Activated CD4-positive, alpha-beta T cell treated with anti-CD3 and anti-CD28 coated beads, Interleukin-10, Interleukin-2, amounts not matched to agents 100 ng/mL and 50 ng/mL, durations not matched to agents 16 hours and 8 hours (primary cell): ENCODE measurements at places on chromosomes 11 and 22.

- DNase-seq: no peak
Measured at GRCh38 chr22:37626556-37627075, 12.9 kb upstream of the SH3BP1 start.

DNA sequence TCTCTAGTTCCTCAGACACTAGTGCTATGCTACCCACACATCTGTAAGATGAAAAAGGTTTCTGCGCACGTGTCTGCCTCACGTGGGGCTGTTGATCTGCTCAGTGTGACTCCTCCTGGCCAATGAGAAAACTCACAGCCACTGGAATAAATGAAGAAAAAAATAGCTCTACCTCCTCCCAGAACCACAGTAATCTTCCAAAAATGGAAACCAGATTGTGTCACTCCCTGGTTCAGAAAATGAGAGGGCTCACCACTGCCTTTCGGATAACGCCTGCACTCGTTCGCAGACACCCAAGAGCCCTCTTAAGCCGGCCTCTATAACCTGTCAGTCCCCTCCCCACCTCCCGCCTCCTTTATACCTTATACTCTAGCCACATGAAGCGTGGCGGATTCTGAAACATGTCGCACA, 5.1 kb downstream of the APBB1 start:
- peak; percentile 54 for DNase-seq

- DNase-seq: no peak
Measured at GRCh38 chr11:64043545-64043944, 7.8 kb downstream of the FLRT1 start.

DNA sequence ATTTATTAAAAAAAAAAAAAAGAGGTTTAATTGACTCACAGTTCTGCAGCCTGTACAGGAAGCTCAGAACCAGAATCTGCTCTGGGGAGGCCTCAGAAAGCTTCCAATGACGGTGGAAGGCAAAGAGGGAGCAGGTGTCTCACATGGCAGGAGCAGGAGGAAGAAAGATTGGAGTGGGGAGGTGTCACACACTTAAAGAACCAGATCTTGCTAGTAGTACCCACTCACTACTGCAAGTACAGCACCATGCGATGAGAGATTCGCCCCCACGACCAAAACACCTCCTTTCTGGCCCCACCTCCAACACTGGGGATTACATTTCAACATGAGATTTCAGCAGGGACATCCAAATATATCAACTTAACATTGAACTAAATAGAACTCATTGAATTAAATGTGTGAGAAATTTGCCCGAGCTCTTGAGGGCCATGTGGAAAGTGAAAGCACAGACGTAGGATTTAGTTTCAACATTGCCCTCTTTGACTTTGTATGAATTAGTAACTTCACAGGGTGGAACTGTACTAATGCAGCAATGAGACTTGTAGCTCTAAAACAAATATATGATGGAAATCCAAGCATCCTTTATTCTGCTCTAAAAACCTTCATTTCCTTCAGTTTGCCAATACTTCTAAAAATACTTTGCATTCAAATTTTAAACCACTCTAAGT, 628.2 kb downstream of the FAM181B start:
- DNase-seq: no peak

GRCh38 chr11:95907476-95907875, 16.4 kb downstream of the MTMR2 start:
- no peak for DNase-seq

DNA sequence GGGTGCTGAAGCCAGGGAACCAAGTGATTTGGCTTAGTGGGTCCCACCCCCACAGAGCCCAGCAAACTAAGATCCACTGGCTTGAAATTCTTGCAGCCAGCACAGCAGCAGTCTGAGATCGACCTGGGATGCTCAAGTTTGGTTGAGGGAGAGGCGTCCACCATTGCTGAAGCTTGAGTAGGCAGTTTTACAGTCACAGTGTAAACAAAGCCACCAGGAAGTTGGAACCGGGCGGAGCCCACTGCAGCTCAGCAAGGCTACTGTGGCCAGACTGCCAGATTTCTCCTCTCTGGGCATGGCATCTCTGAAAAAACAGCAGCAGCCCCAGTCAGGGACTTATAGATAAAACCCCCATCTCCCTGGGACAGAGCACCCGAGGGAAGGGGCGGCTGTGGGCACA, 424.1 kb upstream of the TENM4 start:
- no peak for DNase-seq

- DNase-seq: no peak
Measured at GRCh38 chr11:119330237-119330636, 4.1 kb upstream of the RNF26 start.

DNA sequence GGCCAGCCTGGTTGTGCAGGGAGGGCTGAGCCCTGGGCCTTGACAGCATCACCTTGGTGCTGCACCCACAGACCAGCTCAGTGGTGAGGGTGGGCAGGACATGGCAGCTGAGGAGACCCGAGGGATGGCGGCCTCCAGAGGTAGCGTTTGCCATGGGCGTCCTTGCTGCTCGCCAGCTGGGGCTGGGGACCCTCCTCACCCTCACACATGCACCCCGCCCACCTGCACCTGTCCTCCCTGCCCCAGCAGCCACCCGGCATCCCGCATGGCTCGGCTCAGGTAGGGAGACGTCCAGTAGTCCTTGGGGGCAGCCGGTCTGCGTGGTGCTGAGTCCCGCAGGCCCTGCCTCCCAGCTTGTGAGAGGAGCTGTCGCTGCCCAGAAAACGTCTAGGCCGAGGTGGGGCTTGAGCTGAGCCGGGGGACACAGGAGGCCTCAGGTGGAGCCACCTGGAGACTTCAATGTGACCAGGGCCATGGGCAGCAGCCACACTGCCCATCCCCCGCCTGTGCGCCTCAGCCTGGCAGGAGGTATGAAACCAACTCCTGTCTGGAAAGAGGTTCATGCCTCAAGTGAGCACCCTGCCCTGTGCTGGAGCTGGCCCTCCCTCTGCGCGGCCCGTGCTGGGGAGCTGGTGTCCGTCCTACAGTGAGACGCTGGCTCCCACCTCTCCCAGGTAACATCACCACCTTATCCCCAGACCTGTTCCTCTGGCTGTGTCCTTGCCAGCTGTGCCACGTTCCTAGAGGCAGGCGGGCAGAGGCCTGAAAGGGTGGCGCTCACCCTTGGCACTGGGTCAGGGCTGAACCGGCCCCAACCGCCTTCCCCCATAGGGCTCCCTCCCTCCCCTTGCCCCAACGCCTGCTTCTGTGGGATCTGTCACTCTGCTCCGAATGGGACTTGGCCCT, 3.3 kb upstream of the TRABD start:
- no peak for DNase-seq

DNA sequence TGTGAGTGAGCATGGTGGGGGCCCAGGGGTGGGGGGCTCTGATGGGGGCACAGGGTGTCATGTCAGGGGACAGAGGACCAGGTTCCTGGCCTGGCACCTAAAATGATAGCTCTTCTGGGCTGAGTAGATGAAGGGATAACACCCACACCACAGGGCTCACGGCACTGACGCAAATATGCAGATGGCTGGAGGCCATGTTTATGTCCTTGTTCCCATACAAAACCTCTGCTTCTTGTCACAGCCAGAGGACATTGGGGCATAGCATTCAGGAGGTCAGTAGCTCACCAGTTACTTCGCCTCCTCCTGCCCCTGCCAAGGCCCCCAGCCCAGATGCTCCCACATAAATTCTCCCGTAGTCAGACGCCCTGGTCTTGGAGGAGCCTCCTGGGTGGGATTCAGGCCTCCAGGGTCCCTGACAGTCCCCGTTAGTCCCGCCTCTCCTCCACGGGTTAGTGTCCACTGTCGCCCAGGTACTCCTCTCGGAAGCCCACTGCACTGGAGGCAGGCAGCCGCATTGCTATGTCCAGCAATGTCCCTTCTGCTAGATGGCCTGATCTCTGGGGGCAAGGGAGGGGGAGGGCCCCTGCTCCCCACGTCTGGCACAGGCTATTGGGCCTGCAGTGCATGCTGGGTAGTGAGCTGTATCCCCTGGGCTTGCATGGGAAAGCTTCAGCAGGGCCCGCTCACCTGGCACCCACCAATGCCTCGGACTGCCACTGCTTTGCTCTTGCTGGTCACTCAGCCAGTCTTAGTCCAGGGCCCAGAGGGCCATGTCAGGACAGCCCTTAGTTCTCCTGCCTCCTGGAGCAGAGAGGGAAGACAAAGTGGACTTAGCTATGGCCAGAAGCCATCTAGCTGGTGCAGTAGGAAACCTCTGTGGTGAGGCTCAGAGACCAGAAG, 75.6 kb upstream of the MYOD1 start:
- no peak for DNase-seq

DNA sequence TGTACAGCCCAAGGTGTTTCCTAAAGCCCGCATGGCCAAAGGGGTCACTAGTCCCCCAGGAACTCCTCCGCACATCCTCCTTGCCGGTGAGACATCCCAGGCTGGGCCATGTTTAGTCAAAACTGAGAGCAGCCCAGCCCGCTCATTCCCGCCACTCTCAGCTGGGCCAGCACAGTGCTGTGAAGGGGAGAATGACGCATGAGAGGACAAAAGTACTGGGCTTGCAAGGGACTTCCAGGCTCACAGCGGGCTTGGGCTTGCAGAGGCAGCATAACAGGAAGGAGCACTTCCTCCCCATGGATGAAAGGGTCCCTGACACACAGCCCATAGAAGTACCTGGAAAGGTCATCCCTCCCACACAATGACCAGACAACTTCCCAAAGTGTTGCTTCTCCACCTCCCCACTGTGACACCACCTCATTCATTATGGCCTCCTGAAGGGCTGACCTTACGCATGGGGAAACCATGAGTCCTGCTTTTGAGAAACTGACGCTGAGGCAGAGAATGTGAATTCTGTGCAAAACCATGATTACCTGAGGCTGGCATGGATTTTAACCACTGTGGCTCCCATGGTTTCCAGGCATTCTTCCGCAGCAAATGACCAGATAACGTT, 19.1 kb downstream of the ETS1 start:
- DNase-seq: no peak

DNA sequence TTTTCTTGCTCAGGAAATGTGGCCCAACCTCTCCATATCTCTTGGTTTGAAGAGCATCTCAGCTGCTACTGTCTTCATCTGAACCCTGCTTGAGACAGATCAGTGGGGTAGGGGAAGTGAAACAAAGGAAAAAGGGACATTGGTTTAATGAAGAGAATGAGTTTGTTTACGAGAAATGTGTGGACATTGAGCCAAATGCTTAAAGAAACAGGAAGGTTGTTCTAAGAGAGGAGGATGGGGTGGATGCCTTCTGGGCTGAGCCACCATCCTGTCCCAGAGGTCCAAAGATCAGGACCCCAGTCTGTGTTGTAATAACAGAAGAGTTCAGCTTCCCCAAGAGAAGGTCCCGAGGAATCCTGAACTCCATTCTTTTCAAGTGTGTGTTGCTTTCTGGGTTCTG, 369.7 kb downstream of the INSC start:
- no peak for DNase-seq

DNA sequence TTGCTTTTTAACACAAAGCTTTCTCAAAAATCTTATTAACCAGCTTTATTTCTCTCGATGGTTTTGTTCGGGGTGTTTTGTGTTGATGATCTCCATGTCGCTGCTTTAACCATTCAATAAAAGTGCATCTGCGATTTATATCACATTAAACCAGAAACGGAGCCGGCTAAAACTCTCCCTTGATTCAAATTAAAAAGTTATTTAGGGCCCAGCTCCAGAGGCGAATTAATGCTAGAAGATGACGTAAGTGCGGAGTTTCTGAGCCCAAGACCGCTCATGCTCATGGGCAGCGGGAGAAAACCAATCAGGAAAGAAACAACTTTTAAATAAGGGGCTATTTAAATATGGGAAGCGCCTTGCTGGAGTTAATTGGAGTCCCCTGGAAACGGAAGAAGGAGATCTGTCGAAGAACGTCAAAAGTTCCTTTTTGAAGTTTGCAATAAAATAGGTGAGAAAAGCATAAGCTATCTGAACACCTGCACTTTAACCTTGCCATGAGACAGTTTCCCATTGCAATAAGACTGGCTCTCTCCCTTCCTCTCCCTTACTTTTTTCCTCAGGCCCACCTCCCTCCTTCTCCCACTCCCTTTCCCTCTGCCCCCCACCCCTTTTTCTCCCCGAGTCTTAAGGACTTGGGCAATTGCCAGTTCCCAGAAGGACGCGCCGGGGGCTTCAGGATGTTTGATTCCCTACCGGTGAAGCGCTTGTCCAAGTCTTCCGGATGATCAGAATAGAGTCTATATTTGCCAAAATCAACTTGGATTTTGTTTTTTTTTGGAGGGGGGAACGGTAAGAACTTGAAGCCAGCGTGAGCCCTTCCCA, 1.9 kb upstream of the DBX1 start:
- DNase-seq: no peak

DNA sequence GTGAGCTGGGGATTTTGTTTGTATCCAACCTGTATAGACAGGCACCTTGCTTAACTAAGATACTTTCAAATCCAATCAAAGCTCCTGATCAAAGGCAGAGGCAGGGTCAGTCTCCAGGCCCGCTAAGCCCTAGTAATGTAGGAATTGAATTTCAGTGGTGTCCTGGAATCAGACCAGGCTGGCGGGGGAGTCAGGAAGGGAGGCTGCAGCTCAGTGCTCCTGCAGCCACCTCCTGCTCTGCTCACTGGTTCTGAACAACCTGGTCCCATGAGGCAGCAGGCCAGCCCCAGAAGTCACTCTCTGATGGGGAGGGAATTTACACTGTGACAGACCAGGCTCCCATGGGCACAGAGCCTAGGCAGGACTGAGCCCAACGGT, 38.5 kb upstream of the GALNT18 start:
- DNase-seq: no peak

DNA sequence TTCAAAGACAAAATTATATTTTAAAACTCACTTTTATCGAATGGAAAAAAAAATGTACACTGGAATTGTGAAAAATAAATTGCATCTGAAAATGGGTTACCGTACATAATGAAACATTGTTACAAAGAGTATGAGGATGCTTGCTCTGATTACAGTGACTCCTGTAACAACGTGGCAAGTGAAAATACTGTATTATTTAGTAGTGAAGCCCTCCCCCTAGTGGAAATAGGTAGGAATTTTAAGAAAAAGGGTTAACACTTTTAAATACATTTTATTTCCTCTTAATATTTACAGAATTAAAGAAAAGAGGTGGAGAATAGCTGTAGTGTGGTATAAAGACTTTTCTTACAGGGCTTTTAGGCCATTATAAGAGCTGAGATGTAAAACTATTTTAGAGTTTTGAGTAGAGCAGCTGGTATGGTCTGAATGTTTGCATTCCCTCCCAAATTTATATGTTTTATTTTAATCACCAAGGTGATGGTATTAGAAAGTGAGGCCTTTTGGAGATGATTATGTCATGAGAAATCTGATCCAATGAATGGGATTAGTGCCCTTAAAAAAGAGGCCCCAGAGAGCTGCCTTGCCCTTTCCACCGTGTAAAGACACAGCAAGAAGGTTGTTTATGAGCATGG, 25.2 kb downstream of the FAM76B start:
- peak; percentile 61 for DNase-seq

GRCh38 chr11:2728663-2729332, 29.0 kb upstream of the KCNQ1OT1 start:
- DNase-seq: no peak

- no peak for DNase-seq
Measured at GRCh38 chr11:12319988-12320387, 57.4 kb upstream of the PARVA start.
